Brain microvascular endothelial cell (primary cell): ENCODE measurements at places on chromosomes 11 and 22.

- peak; percentile 2 for DNase-seq
Measured at GRCh38 chr11:26626346-26626745, 54.3 kb upstream of the MUC15 start.

GRCh38 chr22:44261164-44261860 is 51.4 kb downstream of the SHISAL1 start:
- DNase-seq, result no peak

DNA sequence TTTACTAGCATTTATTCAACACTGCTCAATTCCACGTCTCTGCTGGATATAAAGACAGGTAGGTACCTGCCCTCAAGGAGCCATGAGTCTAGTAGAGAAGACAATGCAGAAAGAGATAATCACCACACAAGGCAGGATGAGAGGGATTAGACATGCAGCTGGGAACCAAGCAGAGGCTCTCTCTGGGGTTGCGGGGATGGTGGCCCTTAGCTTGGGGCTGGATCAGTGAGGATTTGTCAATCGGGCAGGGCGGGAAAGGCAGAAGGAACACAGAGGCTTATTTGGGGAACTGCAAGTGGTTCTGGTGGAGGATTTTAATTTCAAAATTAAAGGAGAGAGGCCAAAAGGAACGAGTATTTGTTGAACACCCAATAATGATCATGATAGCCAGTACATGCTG is 8.5 kb upstream of the DMC1 start:
- no peak for DNase-seq

DNA sequence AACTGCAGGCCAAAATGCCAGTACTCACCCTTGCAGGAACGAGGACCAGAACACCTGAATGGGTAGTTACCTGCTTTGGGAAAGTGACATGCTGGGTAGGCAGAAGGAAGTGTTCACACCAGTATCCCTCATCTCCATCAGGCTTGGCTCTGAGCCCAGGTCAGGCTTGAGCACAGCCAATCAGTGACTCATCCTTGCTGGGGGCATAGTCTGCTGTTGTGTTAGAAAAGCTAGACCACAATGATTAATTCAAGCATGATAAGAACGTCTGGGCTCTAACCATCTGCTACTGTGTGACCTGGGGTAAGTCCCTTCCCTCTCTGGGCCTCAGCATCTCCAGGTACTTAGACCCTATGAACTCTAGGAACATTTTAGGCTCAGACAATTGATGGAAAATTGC is 450.4 kb downstream of the MIAT start:
- peak; percentile 97 for DNase-seq

GRCh38 chr11:72591785-72592502 is 82.3 kb downstream of the PDE2A start:
- no peak for DNase-seq

GRCh38 chr11:112745973-112746372 is 215.2 kb upstream of the NCAM1 start:
- DNase-seq, result no peak

DNA sequence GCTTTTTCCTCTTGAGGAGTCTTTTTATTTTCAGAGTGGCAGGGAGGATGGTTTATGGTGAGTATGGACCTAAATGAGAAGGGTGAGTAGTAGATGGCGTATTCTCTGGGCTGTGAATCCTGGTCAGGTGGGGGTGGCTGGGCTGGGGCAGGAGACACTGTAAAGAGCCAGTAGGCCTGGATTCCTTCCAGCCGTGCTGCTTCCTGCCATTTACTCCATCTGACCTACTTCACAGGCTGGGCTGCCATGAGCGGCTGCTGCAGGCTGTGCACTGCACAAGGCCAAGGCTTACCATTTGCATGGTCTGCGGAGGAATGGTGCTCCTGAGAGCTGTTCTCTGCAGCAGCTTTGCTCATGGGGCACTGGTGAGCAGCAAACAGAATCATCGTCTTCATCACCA is 297.6 kb downstream of the KIRREL3 start:
- DNase-seq, result no peak

GRCh38 chr11:76648061-76648460 is 22.5 kb downstream of the LRRC32 start:
- no peak for DNase-seq

- no peak for DNase-seq
Measured at GRCh38 chr11:61919705-61920631, 2.6 kb upstream of the RAB3IL1 start.

- no peak for DNase-seq
Measured at GRCh38 chr11:114274637-114275036, 21.6 kb upstream of the NNMT start.

GRCh38 chr11:24661331-24661730 is 164.5 kb downstream of the LUZP2 start:
- DNase-seq, result no peak

- DNase-seq, result peak; percentile 14
Measured at GRCh38 chr11:10550503-10551289, 9.7 kb upstream of the RNF141 start.

DNA sequence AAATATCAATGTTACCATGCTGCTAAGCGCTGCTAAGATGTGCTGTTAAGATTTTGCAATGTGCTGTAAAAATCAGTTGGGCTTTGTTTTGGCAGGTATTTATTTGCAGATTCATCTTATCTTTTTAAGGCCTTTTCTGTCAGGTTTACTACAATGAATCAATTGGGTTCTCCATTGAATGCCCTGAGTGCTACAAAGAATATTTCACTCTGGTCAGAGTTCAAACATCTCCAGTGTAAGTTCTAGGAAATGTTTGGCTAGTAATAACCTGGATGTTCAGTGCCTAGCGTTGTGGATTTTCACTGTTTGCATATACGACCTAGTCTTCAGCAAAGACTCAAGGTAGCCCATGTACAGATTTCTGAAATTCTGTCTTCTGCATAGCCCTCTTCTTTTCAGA is 36.0 kb downstream of the RSF1 start:
- DNase-seq, result no peak

DNA sequence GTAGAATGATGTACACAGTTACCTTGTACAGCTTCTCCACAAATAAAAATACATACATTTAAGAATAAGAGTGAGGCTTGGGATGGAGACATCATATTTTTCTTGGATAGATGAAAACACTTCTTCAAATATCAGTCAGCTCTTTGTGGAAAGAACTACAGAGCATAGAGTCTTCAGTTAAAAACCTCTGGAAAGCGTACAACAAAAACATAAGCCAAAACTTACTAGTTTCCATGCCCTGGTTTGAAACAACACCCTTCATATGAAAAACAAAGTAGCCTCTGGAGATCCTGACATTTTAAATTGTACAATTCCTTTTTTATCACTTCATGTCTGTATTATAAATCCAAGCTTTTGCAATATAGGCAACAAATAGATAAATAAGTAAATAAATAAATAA is 7.0 kb upstream of the CEP126 start:
- no peak for DNase-seq
